ENCODE measurements at places on chromosomes 7 and 10.

GRCh38 chr7:85226361-85227085 lies 39.7 kb upstream of the SEMA3D start:
- DNase-seq = no peak

DNA sequence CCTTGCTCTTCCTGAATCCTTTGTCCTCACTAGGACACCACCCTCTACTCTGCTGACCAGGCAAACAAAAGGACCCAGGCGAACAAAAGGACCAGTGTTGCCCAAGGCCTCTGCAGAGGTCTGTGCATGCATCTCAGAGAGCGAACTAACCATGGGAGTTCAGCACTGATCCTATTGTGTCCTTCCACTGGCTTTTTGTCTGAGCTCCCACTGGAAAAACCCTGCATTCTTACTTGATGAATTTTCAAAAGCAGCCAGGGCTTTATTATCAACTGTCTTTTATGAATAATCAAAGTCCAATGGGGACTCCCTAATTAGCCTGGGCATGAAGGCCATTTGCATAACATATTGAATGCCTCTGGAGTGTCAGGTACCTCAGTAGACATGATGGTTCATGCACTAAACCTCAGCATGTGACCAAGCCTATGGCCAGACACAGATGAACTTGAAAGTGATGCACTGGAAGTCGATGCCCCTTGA lies 140.6 kb downstream of the KCNMA1 start:
- no peak for DNase-seq

- DNase-seq = no peak
Observed at GRCh38 chr7:122067077-122067476, 77.0 kb downstream of the AASS start.

DNA sequence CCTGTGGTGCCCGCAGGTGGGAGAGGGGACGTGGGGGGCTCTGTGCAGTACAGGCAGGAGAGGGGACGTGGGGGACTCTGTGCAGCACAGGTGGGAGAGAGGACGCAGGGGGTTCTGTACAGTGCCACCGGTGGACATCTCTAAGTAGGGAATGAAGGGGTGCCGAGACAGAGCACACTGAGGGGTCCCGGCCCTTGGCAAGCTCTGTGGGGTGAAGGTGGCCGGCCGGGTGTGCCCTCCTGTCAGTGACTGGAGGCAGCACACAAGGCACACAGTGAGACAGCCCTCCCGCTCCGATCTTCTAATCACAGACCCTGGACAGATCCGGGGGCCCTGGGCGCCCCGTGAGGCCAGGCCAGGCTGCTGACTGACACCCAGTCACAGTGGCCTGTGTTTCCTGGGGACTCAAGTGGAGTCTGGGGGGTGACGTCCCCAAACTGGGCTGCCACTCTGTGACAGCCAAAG lies 11.2 kb downstream of the GPR146 start:
- DNase-seq = no peak

DNA sequence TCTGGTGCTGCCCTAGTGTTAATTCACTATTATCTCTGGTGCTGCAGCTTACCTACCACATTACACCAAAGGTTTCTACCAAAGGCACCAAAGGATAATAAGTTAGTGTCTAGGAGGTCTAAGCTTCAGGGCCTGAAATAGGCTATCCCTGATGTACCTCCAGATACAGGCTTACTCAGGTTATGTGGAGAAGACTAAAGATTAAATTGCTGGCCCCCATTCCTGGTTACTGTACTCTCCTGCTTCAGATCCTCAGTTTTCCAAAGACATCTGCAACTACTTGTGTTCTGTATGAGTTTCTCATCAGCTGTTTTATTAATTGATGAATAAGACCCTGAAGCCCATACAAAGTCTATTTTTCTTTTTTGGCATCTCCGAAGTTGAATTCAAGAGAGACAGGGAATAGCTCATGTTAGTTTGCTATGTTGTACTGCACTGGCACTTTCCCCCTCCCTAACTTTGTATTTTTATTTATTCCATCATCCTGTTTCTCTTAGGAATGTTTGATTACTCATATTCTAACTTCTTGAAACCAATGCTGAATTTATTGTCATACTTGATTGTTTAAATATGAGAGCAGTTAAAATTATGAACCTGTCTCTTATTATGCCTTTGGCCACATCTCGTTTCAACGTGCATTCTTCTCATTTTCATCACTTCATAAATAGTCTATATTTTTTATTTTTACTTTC lies 85.9 kb downstream of the PON1 start:
- no peak for DNase-seq

DNA sequence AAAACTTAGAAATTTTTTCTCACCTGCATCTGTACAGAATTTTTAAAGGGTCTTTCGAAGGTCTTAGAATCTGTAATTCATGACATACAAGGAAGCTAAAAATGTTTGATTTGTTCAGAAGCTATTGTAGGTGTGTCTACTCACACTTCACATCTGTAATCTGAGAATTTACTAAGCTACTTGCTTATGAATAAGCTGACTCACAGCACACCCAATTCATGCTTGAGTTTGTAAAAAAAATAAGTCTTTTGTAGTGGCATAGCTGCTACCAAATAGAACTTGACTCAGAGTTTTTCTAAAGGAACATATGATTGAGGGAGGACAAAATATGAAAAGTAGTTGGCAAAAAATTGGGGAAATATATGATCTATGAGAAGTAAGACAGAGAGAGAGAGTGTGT lies 12.7 kb upstream of the AGR2 start:
- DNase-seq = no peak

DNA sequence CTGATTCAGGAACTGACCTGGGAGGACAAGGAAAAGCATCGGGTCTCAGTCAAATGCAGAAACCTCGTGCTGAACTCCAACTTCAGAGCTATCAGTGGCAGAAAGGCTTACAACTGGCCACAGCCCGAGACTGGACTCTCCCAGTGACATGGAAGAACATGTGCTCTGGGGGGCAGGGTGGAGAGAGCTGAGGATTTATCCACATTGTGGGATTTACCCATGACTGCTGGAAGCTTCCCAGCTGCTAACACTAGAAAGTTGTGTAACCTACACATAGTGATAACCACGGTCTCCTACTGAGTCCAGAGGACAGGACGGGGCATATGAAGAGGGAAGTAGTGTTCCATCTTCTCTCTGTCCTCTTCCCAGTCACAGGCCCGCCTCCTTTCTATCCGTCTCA lies 103.4 kb downstream of the ITIH5 start:
- DNase-seq = no peak

DNA sequence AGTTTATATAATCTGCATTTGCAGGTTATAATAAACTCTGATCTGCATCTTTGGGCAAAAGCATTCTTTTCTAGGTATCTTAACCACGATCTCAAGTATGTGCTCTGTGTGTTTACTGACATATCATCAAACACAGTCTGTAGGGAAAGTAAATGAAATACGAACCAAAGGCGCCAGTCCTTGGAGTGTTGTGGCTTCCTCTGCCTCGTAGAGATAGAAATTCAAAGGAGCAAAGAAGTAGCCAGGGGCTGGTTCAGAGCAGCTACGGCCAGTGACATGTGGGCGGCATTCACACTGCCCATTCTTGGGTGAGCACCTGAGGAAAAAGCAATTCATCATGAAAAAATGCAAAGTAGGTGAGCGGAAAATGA lies 38.7 kb downstream of the LAMB4 start:
- DNase-seq = no peak

- no peak for DNase-seq
Observed at GRCh38 chr7:91537260-91538152, 273.3 kb downstream of the FZD1 start.

DNA sequence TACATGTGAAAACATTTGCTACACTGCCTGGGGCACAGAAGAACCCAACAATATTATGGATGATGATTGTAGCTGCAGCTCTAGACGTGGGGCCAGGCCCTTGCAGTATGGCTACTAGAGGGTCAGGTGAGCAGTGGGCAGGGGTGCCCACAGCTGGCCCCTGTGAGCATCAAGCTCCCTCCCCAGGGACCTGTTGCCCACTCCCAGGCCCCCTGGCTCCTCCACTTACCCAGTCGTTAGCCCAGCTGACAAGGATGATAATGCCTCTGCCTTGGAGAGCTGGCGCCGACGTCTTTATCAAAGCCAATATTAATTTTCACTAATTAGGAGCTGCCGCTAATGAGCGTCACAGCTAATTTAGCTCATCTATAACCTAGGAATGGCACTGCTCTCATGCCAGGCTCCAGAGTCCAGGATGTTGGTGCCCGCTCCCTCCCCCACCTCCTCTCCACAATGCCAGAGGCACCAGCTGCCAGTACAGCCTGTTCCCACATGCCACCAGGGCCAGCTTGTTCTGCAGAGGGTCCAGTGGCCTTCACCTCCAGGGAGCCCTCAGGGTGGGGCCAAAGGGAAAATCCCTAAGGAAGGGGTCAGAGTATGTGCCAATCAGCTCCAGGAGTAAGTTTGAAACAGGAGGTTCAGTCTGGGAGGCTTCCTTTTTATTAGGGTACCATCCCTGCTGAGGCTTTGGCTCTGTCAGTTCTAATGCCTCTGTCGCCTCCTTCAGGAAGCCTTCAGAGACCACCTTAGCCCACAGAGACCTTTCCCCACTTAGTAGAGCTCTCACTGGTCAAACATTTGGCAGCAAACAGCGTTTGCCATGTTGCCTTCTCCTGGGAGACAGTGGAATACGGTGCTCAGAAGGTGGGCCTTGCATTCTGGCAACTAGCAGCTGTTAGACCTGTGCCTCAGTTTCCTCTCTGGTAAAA lies 77.2 kb downstream of the CDH23 start:
- no peak for DNase-seq

Data from endothelial cell (in vitro differentiated cells).